ENCODE measurements at places on chromosomes 5 and 9. TPM values are rescaled to one million over a fixed set of nuclear protein-coding genes. Genes with fewer than 3 reads are reported as not detected.

DNA sequence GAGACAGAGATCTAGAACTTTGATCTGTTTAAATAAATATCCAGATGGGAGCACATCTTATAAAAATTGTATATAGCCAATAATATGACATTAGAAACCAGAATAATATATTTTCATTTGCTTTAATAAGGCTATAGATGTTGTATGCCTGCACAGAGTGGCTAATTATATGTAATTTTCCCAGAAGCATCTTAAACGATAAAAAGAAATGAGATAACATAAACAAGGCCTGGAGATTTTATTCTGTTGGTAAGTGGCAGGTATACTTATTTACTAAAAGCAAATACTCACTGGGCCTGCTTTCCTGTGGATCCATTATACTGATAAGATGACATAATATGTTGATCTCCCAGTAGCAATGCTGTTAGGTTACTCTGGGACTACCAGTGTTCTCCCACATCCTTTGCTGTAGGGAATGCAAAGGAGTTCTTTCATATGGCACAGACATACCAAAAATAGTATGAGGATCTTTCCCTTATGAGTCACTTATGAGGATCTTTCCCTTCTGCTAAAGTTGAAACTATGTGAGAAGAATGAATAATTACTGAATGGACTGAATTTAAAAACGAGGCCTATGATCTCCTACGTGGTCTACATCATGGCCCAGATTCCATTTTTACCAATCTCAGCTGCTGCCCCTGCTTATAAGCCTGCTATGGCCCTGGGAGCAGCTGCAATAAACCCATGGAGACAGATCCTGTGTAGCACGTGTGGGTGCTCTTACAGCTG, 112.1 kb downstream of the NUDT12 start:
- no peak for DNase-seq

- no peak for DNase-seq
Observed at GRCh38 chr9:3433066-3433465, 92.7 kb downstream of the RFX3 start.

GRCh38 chr5:59025734-59026133, 442.9 kb downstream of the RAB3C start:
- DNase-seq: no peak

Gene GPX3
- 803 TPM for total RNA-seq

DNA sequence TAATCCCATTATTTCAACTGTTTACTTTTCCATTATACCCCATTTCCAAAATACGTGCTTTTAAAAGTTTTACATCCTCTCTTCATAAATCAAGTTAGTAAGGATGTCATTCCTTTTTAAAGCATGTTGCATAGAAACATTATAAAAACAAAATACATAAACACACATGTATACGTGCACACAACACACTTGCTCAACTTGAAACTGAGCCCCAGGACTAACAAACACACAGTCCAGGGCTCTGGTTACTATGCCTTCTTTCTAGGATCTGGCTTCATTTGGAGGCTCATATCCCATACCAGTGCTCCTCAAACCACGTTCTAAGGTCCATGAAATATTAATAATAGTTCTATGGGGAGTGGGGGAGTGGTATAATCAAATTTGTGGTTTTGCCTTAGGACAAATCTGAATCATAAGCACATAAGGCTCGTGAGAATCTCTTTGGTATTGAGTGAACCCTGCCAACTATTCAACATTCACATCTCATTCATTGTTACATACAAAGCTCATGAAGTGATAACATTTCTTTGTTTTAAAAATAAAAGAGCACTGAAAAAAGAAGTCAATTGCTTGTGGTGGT, 55.2 kb downstream of the NFIB start:
- DNase-seq: no peak

- DNase-seq: no peak
Observed at GRCh38 chr5:32673272-32673671, 37.8 kb upstream of the NPR3 start.

Gene TNC
- total RNA-seq: 4.6 TPM

GRCh38 chr9:137456864-137457405, 2.2 kb downstream of the NSMF start:
- no peak for DNase-seq

DNA sequence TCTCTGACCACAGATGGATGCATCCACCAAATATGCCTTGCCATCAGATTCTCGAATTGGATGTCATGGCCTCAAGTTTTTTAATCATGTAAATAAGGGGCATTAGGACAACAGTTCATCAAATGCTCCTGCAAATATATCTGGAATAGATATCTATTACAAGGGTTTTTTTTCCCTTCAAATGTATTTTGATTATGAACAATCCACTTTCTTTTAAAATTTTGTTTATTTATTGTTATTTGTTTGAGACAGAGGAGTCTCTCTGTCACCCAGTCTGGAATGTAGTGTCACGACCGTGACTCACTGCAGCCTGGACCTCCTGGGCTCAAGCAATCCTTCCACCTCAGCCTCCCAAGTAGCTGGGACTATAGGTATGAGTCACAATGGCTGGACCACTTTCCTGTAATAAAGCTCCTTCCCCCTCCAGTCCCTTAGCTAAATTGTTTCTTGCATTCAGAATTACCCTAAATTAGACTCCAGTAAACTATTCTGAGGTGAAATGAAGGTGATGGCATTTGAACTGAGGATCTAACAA, 1412.1 kb downstream of the EFNA5 start:
- no peak for DNase-seq

- no peak for DNase-seq
Observed at GRCh38 chr5:36491856-36492255, 114.5 kb upstream of the SLC1A3 start.

Gene ADAMTS13
- total RNA-seq: 2.4 TPM

GRCh38 chr9:101409079-101409477, 10.4 kb downstream of the ZNF189 start:
- no peak for DNase-seq

Gene PCDHB7
- 0.90 TPM for total RNA-seq

Gene GCNT4
- 0.33 TPM for total RNA-seq

Gene CDH18
- not detected for total RNA-seq

Gene CD74
- 348 TPM for total RNA-seq

- no peak for DNase-seq
Observed at GRCh38 chr5:8473016-8473415, 604.1 kb downstream of the MTRR start.

DNA sequence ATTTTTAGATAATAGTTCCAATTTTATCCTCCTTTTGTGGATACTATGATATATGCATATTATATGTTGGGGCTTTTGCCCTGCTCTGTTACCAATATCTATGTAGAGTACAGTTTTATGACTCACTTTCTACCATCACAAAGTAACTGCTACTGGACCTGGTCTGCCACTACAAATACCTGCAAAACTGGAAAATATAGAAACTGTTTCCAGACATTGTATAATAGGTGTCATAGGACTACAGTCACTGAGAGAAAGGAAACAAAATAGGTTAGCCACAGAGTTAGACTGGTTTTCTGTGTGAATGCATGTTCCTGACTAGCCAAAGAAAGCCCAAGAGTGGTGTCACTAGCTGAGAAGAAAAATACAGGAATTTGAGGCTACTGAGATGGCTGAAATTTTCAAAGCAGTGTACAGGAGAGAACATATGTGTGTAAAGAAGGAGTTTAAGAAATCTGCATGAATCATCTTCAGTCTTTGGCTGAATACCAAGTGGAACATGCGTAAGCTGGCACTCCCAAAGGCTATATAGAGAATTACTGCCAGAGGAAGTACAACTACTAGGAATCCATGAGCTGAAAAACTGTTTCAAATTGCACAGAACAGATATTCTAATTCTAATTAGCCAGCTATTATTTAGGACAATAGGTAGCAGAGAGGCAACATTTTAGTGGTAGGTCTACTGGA, 29.0 kb upstream of the FAM174A start:
- DNase-seq: no peak

DNA sequence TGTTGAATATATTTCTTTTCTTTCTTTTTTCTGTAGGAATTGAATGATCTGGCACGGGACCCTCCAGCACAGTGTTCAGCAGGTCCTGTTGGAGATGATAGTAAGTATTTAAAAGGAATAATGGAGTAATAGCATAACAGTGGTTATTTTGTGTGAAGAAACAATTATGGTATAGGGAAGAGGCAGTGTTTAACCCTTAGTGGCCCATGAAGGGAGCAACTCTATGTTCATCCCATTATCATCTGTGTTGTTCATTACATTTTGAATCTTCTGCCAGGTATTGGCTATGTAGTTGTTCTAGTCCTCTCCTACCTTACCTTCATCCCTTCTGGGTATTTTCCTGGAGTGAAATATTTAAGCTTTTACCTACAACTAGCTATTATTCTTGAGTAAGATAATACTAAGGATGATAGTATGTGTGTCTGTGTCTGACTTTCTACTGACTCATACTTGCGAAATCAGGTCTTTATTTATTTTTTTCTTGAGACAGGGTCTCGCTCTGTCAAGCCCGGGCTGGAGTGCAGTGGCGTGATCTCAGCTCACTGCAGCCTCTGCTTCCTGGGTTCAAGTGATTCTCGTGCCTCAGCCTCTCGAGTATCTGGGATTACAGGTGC, 39.3 kb downstream of the UBE2D2 start:
- no peak for DNase-seq

GRCh38 chr5:88287846-88288527, 19.3 kb upstream of the TMEM161B start:
- DNase-seq: no peak

DNA sequence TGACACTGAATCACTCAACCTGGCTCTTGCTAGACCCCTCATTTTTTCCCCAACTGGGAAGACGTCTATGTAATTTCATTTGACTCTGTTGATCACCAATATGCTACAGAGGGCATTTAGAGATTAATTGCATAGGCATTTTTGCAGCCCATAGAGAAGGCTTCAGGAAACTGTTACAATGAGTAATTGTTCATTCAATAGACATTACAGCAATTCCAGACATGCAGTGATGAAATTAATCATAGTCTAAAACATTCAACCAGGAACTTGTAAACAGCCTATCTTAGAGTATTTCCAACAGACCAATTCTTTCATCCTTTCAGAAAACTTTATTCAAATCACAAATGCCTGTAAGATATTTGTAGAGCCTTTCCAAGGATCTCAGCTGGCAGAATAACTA, 122.3 kb downstream of the MARCHF11 start:
- DNase-seq: no peak

- no peak for DNase-seq
Observed at GRCh38 chr9:113220467-113221002, 542 bp downstream of the FKBP15 start.

Gene DMXL1
- total RNA-seq: 36.5 TPM

DNA sequence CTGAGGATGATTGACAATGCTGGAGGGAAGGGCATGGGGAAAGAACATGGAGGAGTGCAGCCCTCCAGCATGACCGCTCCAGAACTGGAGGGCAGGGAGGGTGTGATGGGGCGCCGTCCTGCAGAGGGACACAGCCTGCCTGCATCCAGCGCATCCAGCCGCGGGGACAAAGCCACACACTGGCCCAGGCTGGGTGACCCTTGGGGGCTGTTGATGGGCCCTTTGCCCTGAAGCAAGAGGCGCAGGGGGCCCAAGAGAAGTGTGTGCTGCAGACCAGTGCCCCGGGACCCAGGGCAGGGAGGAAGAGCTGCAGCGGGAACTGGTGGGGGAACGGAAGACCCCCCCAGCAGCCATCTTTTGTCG, 169.8 kb upstream of the PPP1R26 start:
- no peak for DNase-seq

GRCh38 chr5:137923856-137924255, 34.6 kb downstream of the PKD2L2 start:
- no peak for DNase-seq

Gene CD14
- 17.1 TPM for total RNA-seq

Gene SPINK7
- not detected for total RNA-seq

Gene FBN2
- total RNA-seq: 15.9 TPM

GRCh38 chr5:135222171-135222681, 176.8 kb downstream of the MACROH2A1 start:
- no peak for DNase-seq

- DNase-seq: no peak
Observed at GRCh38 chr9:72444435-72444834, 77.0 kb upstream of the TMC1 start.

DNA sequence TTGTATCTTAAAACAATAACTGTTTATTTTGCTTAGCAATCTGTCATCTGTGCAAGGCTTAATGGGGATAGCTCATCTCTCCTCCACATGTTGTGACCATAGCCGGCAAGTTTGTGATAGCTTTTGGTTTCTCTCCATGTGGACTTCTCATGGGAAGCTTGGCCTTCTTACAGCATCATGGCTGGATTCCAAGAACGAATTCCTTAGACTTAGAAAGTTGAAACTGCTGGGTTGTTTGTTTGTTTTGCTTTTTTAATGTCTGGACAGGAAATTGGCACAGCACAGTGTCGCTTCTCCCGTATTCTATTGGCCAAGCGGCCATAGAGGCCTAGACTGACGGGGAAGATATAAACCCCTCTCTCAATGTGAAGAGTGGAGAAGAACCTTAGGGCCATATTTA, 61.0 kb upstream of the PRDM9 start:
- DNase-seq: peak; percentile 35

Gene IRX2
- 6.0 TPM for total RNA-seq

GRCh38 chr5:171571663-171572062, 152.2 kb downstream of the FGF18 start:
- DNase-seq: no peak

Gene TRIM7
- 5.6 TPM for total RNA-seq

Gene SLC6A7
- total RNA-seq: not detected

Gene HMMR
- total RNA-seq: 0.44 TPM

Gene RANBP17
- 5.7 TPM for total RNA-seq

DNA sequence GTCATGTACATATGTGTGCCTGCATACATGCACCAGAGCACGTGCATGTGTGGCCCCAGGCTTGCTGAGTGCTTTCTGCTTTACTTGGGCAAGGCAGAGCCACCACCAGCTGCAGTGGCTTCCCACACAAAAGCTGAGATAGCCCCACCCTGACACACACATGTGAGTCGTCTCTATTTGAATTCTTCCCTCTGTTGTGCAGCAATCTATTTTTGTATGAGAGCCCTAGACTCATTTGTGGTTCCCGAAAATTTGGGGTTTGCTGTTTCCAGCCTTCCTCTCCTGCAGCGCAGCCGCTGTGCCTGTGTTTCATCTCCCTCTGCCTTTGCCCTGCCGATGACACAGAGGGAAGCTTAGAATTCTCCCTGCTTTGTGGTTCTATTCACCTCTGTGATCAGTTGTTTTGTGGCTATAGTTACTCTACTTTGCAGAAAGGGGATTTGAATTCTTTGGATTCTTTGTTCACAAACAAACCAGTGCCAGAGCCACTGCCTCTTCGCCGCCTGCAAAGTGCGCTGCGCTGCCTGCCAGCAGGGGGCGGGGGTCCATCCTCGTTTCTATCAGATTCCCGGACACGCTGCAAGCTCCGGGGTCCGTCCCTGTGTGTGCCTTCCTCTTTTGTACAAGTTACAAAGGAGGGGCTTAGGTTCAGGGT, 95.8 kb upstream of the DAP start:
- peak; percentile 25 for DNase-seq

Gene ROPN1L
- not detected for total RNA-seq

Gene MED27
- 16.3 TPM for total RNA-seq

DNA sequence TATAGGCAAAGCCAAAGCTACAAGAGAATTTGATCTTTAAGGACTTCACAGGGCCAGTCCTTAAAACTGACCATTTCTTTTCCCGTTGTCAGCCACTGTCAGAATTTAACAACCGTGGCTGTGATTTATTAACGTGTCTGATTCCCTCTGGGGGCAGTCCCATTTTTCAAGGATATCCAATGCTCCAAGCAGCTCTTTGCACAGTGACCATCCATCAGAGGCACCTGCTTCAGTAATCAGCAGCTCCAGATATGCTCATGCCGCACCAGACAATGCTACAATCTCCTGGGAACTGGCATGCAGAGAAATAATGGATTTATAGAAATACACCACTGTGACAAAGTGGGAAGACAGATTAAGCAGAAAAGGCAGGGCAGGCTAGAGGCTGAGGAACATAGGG, 163.3 kb upstream of the PPP1R2B start:
- DNase-seq: no peak

- DNase-seq: no peak
Observed at GRCh38 chr9:136613824-136614371, 48.8 kb upstream of the EGFL7 start.
